ENCODE measurements at places on chromosomes 7 and 10.

GRCh38 chr10:70192326-70192968 is 22.1 kb upstream of the SAR1A start:
- DNase-seq: no peak

- DNase-seq: no peak
Measured at GRCh38 chr10:77501152-77501845, 136.3 kb downstream of the KCNMA1 start.

- no peak for DNase-seq
Measured at GRCh38 chr10:113159563-113159962, 209.5 kb downstream of the TCF7L2 start.

- no peak for DNase-seq
Measured at GRCh38 chr7:130732980-130733930, 752 bp downstream of the KLF14 start.

GRCh38 chr7:89988074-89988473 is 166.2 kb upstream of the STEAP1 start:
- DNase-seq: no peak

GRCh38 chr10:86524225-86524962 is 2.8 kb upstream of the WAPL start:
- no peak for DNase-seq

- no peak for DNase-seq
Measured at GRCh38 chr10:115942101-115942500, 330.9 kb downstream of the GFRA1 start.

GRCh38 chr7:151735186-151735850 is 141.6 kb downstream of the PRKAG2 start:
- no peak for DNase-seq

GRCh38 chr7:2181077-2181854 is 51.5 kb downstream of the MAD1L1 start:
- no peak for DNase-seq

- DNase-seq: no peak
Measured at GRCh38 chr7:108094933-108095710, 35.0 kb downstream of the LAMB4 start.

DNA sequence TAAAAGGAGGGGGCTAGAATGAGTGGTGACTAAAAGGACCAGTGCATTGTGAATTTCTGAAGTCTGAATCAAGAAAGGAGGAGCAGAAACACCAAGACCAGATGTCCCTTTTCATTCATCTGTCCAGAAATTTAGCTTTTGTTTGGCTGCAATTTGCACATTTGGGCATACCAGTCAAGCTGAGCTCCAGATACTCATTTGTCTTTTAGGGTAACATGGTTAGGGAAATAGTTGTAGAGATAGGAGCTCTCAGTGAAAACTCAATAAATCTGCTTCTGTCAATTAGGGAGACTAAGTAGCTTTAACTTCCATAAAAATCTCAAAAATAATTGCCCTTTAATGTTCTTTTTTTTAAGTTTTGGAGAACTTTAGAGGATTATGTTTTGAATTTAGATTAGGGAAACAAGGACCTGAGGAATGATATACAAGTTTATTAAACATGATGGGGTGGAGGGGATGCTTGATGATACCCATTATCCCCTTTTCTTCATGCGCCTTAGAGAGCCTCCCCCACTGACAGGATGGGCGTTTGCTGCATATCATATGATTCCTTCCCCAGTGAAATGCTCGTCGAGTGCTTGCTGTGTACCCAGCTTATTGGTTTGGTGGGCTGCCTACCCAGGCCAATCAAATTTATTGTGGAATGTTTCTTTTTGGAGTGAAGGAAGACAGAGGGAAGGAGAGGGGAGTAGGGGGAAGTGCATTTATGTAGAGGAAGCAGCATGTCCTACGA is 50.7 kb upstream of the RPA3 start:
- DNase-seq: no peak

Measured in activated T-helper 1 cell treated with anti-CD3 and anti-CD28 coated beads, Interleukin-2, amount 50 U/mL, for 16 hours (primary cell).